CD4-positive, alpha-beta T cell treated with Interleukin-17A for 1 hour (primary cell): ENCODE measurements at places on chromosomes 1 and 21.
A peak's percentile ranks its signal among the peaks of the same experiment; 100 is the strongest.

- no peak for DNase-seq
Observed at GRCh38 chr1:180247061-180247460, 17.0 kb downstream of the LHX4 start.

DNA sequence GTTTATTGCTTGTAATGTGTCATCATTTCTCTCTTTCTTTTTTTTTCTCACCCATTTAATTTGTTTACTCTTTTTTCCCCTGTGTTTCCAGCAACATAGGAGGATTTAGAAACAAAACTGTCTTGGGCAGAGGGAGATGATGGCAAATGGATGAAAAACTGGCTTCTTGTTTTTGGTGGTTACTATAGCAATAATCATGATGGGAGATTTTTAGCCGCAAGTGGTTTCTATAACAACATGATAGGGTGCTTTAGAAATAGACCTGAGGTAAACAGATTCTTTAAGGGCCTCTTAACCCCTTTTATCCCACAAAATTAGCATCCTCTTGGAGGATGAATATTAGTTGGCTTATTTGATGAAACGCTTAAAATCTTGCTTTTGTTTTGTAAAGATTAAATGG, 51.6 kb downstream of the CRB1 start:
- DNase-seq, result peak; percentile 13

- no peak for DNase-seq
Observed at GRCh38 chr1:169090900-169091311, 15.6 kb upstream of the ATP1B1 start.

DNA sequence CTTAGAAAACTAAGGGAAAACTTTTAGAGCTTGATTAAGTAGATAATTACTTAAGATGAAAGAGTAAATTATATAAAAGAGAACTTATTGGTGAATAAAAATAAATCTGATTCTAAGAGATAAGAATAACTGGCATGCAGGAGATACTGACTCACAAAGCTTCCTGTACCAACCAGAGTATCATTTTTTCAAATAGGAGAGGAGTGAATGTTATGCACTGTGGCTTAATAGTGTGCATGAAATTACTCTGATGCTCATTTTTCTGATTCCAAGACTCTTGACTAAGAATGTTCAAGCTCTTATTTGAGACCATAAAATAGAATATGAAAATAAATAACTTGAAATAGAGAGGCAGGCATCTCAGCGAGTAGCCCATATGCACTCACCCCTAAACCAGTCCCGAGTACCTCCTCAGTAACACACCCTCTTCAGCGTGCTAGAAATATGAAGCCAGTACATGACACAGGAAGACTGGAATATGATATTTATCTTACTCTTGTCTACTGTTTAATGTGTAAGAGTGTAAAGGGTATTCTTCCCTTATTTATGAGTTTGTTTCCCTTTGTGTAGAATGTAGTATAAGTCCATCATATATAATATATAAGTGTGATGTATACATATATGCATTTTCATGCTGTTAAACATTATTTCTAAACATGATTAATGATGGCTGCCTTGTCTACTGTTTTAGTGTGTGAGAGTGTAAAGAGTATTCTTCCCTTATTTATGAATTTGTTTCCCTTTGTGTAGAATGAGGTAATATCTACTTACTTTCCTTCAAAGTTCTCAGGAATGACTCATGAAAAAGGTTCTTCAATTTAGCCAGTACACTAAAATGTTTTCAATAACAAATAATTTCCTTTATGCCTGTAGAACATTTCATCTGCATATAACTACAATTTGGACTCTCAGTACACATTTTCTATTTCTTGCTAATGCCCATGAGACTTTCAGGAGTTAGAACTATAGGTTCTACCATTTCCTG, 99.2 kb upstream of the PALMD start:
- no peak for DNase-seq

- DNase-seq, result no peak
Observed at GRCh38 chr1:66239834-66240233, 294.1 kb upstream of the SGIP1 start.

GRCh38 chr1:88780485-88780884, 96.4 kb downstream of the PKN2 start:
- no peak for DNase-seq

DNA sequence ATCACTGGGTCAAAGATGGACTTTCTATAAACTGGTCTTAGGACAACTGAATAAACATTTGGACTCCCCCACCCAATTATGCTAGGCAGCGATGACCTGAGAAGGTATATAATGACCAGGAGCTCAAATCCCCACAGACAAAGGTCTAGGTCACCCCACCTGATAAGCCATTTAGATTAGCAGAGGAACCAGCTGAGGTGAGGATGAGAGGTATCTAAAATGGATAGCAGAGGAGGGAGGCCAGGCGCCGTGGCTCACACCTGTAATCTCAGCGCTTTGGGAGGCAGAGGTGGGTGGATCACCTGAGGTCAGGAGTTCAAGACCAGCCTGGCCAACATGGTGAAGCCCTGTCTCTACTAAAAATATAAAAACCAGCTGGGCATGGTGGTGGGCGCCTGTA, 33.7 kb downstream of the PABPC4 start:
- no peak for DNase-seq

GRCh38 chr1:34715139-34715538, 39.7 kb upstream of the GJB5 start:
- no peak for DNase-seq

DNA sequence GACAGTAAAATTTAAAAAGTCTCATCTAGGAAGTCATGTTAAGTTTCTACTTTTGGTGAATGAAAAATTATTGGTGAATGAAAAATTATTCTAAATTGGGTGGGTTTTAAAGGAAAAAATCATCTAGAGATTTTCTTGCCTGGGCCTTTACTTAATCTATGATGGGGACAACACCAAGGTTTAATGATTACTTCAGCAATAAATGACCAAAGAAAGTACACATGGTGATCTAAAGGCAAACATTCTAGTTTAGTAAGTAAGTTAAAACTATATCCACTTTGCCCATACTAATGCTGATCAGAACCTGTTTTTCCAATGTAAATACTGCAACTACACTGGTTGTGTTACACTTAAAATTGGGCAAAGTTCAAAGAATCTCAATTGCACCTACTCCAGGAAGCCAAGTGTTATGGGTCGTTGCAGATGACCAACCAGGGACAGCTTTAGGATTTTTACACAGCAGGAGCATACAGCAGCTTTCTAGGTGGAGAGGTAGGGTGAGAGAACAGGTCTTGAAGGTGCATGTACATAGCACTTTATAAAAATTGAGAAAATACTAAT, 14.6 kb upstream of the RPL5 start:
- DNase-seq, result no peak

DNA sequence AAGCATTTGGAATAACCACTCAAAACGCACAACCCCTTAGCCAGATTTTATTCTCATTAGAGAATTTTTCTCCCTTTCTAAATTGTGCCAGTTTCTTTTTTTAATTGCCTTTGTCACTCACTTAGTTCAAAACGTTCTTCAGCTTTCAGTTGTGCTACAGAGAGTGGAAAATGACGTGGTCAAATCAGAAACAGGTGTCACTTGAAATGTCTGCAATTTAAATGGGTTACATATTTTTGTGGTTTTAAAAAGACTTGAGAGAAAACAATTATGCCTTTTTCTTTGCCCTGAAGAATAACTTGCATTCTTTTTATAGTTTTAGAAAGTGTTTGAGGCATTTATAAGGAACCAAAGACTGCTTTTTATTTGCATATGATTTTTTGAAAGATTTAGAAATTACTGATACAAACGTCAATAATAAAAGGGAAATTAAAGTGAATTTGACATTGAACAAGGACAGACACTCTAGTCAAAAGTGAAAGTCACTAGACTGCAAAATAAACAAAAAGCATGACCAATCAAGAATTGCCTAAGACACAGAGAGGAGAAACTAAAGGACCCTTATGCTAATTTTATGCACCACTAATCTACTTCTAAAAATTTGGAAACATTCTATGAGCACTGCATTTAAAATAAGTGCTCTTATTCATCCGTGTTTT, 191.0 kb downstream of the TPR start:
- DNase-seq, result no peak

- DNase-seq, result no peak
Observed at GRCh38 chr1:98068016-98068415, 147.2 kb upstream of the DPYD start.

GRCh38 chr1:151289991-151290708, 8.1 kb downstream of the ZNF687 start:
- DNase-seq, result no peak

DNA sequence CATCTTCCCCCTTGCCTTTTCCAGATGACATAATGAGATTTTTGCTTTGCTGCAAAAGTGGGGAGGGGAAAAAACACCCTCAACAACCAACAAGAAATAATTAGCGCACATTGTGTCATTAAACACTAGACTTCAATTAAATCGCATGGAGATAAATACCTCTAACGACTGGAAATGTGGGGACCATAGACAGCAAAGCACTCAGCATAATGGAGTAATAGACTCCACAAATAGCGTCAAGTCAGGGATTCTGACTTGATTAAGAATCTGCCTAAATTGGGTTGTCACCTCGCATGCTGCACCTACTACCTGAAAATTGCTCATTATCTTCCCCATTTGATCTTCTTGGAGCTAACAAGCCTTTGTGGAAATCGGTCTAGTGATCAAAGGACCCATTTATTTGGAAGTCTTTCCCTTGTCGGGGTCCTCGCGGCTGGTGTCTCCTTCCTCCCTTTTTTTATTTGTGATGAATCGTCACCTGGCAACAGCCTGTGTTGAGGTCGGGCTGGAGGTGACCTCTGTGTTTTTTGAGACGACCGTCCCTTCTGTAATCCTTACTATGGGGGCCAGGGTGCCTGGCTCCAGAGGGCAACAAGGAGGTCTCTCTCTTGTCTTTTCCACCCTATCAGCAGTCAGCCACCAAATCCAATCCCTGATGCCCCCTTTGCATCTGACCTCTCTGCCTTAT, 75.3 kb upstream of the IGSF21 start:
- DNase-seq, result no peak

DNA sequence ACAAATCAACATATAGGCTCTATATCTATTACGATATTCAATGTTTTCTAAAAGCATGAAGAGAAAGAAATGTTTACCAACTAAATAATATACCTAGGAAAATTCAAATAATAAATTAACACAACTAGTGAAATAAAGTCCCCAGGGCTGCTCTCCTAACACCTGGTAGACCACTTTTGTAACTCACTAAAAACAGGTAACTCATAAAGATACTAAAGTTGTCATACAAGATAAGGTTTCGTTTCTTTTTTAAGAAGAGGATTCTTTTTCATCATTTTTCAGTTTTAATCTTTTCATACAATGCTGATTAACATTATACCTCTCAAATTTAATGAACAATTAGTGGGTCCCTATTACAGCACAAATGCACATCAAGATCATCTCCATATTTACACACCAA, 99.0 kb downstream of the ZZZ3 start:
- DNase-seq, result no peak

DNA sequence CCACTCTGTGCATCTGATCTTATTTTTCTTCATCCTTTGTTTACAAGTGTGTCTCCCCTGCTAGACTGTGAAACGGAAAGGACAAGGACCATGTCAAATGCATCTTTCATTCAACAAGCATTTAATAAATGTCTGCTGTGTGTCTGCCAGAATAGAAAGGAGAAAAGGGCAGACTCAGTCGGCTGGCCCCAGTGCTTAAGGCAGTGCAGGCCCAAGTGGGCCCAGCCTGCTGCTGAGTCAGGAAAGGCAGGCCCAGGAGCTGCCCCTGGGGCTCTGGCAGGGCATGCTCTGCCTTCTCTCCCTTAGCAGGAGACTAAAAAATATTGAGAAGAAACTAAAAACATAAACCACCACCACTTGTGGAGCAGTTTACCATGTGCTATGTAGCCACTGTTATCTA, 38.1 kb downstream of the PLEKHA6 start:
- DNase-seq, result no peak

GRCh38 chr1:14707531-14708445, 109.3 kb downstream of the KAZN start:
- no peak for DNase-seq

- no peak for DNase-seq
Observed at GRCh38 chr1:2625311-2625710, 7.5 kb downstream of the MMEL1 start.

GRCh38 chr1:213484333-213484732, 433.3 kb downstream of the RPS6KC1 start:
- DNase-seq, result no peak

GRCh38 chr21:39714331-39714730, 30.7 kb upstream of the IGSF5 start:
- no peak for DNase-seq

GRCh38 chr1:15090373-15090772, 63.2 kb upstream of the TMEM51 start:
- no peak for DNase-seq

GRCh38 chr1:154747740-154748404, 122.2 kb downstream of the KCNN3 start:
- peak; percentile 53 for DNase-seq

DNA sequence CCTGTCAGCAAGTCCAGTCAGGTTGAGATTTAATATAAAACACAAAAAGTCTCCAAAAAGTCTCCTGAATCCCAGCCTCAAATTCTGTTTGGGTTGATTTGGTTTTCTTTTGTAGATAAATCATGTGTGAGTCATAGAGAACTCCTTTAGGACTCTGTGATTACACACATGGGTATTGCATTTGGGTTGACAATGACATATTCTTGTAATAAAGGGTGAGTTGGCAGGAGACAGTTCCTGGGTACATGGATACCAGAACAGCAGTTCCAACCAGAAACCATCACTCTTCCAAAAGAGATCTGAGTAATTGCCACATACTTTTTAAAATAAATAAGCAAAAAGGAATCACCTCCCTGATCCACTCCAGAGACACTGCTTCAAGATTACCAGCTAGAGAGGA, 8.9 kb downstream of the CR2 start:
- DNase-seq, result no peak

DNA sequence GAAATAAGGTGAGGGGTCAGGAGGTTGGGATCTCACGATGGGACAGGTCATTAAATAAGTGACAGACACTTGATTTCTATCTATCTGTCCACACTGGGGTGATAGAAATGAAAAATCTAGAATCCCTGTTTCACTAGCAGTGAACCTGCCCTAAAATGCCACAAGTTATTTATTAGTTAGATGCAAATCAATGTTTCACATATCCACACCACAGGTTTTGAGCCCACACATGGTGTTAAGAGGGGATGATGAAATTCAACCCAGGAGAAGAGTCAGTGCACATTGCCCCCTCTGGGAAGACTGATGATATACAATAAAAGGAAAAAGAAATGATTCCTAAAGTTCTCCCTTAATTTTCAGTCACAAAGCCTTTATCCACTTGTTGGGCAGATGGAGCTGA, 10.1 kb upstream of the NTPCR start:
- no peak for DNase-seq

- peak; percentile 58 for DNase-seq
Observed at GRCh38 chr1:101136739-101137138, 100.1 kb upstream of the S1PR1 start.

GRCh38 chr21:46634966-46635323, 529 bp upstream of the PRMT2 start:
- peak; percentile 68 for DNase-seq

- no peak for DNase-seq
Observed at GRCh38 chr1:205496661-205497060, 7.8 kb upstream of the CDK18 start.
